ENCODE measurements at places on chromosomes 4 and X. TPM values are rescaled to one million over a fixed set of nuclear protein-coding genes. Genes with fewer than 3 reads are reported as not detected.

GRCh38 chr4:94447754-94448411, 3.9 kb upstream of the PDLIM5 start:
- peak; percentile 58 for DNase-seq

Gene VCX3B
- not detected for polyA plus RNA-seq

GRCh38 chrX:118502161-118502789, 6.7 kb downstream of the DOCK11 start:
- DNase-seq, result no peak

Gene CEP135
- 2.0 TPM for polyA plus RNA-seq

GRCh38 chr4:15451866-15452765, 17.6 kb upstream of the CC2D2A start:
- peak; percentile 84 for DNase-seq

Gene GPRASP2
- polyA plus RNA-seq, result 4.4 TPM

GRCh38 chr4:12928751-12929150, 555.4 kb downstream of the RAB28 start:
- DNase-seq, result no peak

DNA sequence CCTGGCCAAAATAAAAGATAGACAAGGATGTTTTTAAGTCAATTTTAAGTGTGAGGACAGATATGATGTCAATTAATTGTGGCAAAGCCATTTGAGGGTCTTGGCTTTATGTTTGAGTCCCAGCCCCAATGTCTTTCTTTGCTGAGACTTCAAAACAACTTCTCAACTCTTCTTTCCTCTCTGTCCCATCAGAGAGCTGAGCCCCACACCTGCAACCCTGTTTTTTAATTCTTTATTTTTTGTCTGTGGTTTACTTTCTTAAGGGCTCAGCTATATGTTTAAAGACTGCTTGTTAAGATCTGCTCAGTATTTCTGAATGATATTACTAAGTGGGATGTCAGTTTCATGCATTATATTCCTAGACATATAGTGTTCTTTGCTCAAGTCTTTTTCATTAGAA, 164.3 kb downstream of the HS3ST1 start:
- no peak for DNase-seq

DNA sequence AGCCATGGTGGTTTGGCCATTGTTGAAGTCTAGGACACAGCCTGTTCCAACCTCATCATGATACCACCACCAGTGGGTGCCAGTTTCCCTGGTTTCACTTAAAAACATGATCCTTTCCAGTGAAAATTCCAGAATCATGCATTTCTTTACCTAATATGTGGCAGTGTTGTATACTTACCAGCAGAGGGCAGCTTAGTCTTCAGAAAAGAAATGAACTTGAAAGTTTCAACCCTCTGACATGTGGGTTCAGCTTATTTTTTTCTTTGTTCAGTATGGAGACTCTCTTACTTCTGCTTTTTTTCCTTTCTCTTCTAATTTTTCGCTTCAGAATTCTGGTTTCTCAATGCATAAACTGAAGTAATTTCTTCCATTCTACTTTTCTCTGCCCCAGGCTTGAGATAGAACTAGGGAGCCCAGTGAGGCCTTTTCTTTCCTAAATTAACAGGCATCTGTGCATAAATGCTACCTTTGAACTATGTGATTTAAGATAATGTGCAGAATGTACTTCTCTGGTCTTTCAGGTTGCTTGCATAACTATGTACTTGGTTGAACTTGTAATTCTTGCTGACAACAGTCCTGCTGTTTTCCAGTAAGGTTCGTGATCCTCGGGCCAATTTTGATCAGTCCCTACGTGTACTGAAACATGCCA, 10.7 kb downstream of the LIAS start:
- DNase-seq, result peak; percentile 69

Gene POF1B
- 1.3 TPM for polyA plus RNA-seq

DNA sequence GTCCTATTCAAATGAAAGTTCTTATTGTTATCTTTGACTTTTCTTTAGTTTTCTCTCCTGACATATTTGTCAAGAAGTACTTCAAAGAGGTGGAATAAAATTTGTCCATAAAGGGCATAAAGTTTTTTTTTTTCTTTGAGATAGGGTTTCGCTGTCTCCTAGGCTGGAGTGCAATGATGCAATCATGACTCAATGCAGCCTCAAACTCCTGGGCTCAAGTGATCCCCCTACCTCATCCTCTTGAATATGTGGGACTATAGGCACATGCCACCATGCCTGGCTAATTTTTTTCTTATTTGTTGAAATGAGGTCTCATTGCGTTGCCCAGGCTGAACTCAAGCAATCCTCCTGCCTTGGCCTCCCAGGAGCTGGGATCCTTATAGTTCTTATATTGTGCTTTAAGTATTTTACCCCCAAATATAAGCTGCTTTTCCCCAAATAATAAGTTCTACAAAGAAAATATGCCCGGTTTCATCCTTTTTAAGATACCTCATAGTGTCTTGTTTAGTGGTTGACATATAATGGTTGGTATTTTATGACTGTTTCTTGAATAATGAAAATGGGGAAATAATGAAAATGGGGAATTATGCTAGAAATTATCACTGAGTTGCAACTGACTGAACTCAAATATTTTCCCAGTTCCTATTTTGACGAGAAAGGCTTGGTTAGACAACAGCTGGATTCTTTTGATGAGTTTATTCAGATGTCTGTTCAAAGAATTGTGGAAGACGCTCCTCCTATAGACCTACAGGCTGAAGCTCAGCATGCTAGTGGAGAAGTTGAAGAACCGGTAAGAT, 11.6 kb downstream of the POLR2B start:
- no peak for DNase-seq

DNA sequence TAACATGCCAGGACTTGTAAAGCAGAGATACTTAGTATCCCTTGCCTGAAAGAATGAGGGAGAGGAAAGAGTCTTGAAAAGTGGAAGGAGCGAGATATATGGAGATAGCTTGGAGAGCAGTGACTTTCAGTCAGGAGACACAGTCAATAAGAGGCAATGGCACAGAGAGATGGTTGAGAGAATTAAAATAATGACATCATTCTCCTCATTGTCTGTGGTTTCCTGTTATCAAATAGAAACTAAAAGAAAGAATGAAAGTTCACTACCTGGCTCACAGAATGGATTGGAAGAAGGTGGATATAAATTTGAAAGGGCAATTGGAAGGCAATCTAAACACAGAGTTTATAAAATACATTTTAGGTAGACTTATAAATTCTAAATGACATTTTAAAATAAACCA, 760.2 kb upstream of the AADAT start:
- DNase-seq, result no peak

Gene SHISA3
- not detected for polyA plus RNA-seq

GRCh38 chr4:33262824-33263223, 2542.7 kb downstream of the PCDH7 start:
- DNase-seq, result no peak

- DNase-seq, result peak; percentile 80
Observed at GRCh38 chr4:182745237-182745636, 171.9 kb downstream of the DCTD start.

All from mammary epithelial cell (primary cell).